ENCODE measurements at places on chromosomes 11 and 22. TPM values are rescaled to one million over a fixed set of nuclear protein-coding genes. Genes with fewer than 3 reads are reported as not detected.

The PKP3 gene
- 2.9 TPM for total RNA-seq

DNA sequence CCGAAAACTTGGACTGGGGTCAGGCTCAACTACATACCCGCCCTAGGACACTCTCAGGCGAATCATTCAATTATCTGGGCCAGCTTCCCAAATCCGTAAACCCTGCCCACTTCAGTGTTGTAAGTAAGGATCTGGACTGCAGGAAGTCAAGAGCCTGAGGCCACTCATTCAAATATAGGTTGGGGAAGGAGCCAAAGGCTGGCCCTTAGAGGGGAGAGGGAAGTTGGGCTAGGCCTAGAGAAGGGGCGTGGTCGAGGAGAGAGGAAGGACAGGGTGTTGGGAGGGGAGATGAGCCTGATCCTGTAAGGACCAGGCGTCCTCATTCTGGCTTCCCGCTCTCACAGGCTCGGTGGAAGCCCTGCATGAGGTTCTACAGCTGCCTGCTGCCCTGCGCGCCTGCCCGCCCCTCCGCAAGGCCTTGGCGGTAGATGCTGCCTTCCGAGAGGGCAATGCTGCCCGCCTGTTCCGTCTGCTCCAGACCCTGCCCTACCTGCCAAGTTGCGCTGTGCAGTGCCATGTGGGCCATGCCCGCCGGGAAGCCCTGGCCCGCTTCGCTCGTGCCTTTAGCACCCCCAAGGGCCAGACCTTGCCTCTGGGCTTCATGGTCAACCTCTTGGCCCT lies 3.0 kb downstream of the SAC3D1 start:
- peak overlapping the region; percentile 64 for H3K27ac ChIP-seq
- peaks cover 27% of the 10 kb centered on the region for H3K4me1 ChIP-seq
- H3K36me3 ChIP-seq = peaks cover 7% of the 10 kb centered on the region
- DNase-seq = peak; percentile 55
- no peaks in the 10 kb centered on the region for H3K27me3 ChIP-seq
- H3K4me3 ChIP-seq = peak overlapping the region; percentile 23

GRCh38 chr11:133498969-133499368 lies 33.3 kb downstream of the OPCML start:
- H3K4me1 ChIP-seq = no peaks in the 10 kb centered on the region
- H3K4me3 ChIP-seq = no peak overlapping the region
- peaks cover 2% of the 10 kb centered on the region for H3K27me3 ChIP-seq
- no peaks in the 10 kb centered on the region for H3K36me3 ChIP-seq
- H3K27ac ChIP-seq = no peak overlapping the region

DNA sequence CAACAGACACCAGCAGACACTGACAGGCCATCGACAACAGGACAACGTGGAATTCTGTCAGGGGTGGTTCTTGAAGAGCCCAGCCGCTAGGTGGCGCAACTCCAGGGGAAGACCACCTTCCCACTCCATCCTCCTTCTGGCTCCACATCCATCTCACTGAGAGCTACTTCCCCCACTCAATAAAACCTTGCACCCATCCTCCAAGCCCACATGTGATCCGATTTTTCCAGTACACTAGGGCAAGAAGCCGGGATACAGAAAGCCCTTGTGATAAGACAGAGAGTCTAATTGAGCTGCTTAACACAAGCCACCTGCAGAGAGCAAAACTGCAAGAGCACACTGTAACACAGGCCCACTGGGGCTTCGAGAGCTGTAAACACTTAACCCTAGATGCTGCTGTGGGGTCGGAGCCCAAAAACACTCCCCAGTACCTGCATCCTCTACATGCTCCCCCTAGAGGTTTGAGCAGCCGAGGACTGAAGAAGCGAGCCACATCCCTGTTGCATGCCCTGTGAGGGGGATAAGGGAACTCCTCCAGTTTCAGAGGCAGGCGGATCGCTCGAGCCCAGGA lies 11.5 kb upstream of the RAB39A start:
- H3K4me3 ChIP-seq = no peak overlapping the region
- no peaks in the 10 kb centered on the region for H3K4me1 ChIP-seq
- no peak for DNase-seq
- H3K27me3 ChIP-seq = peaks cover 8% of the 10 kb centered on the region
- H3K36me3 ChIP-seq = no peaks in the 10 kb centered on the region

- H3K36me3 ChIP-seq = no peaks in the 10 kb centered on the region
- no peak overlapping the region for H3K4me3 ChIP-seq
- no peak for DNase-seq
- peaks cover 13% of the 10 kb centered on the region for H3K4me1 ChIP-seq
These were observed 1.4 kb upstream of the SOX6 start for GRCh38 chr11:16357775-16358174.

- H3K36me3 ChIP-seq = peaks cover 21% of the 10 kb centered on the region
- H3K27me3 ChIP-seq = no peaks in the 10 kb centered on the region
- H3K27ac ChIP-seq = no peak overlapping the region
These were observed 6.4 kb upstream of the ATG16L2 start for GRCh38 chr11:72807792-72808191.

The WNT11 gene
- total RNA-seq = not detected

- peaks cover 23% of the 10 kb centered on the region for H3K4me1 ChIP-seq
- peak overlapping the region; percentile 84 for H3K27ac ChIP-seq
- H3K27me3 ChIP-seq = no peaks in the 10 kb centered on the region
- no peak overlapping the region for H3K4me3 ChIP-seq
These were observed 32.9 kb downstream of the PPIL2 start for GRCh38 chr22:21698430-21699329.

The CSTF3 gene
- 35.9 TPM for total RNA-seq

- H3K36me3 ChIP-seq = peaks cover 38% of the 10 kb centered on the region
- no peak for DNase-seq
- H3K4me1 ChIP-seq = peaks cover 59% of the 10 kb centered on the region
These were observed 866 bp downstream of the MED17 start for GRCh38 chr11:93784935-93785360.

DNA sequence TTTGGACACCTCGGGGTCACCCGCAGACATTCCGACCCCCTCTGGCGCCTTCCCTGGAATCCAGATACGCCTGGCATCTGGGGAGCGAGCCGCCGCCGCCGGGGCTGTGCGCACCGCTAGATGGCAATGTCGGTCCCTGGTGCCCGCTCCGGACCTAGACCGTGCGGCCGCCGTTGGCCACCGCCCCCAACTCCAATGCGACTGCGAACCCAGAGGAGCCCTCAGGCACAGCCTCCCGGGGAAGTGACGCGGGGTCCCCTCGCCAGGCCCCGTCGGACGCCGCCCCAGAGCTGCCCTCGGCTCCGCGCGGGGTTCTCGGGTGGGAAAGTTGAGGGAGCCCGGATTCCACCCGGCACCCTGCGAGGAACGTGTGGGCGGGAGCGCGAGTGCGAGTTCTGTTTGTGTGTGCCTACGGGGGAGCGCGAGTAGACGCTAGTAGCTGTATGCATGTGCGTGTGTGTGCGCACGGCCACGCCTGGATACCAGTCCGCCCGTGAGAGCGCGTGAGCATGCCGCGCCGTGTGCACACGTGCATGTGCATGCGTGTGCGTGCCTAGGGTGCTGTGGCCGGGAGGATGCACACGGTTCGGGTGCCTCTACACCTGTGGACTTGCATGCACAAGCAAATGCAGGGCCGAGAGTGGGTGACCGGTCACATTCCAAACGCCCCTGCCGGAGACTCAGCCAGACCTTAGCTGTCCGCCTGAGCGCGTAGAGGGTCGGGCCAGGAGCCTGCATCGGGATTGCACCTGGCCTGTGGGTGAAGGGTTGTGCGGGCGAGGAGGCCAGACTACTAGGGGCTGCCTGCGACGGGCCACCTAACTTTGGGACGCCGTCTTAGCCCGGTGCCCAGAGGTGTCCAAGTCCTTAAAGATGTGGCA lies 1.9 kb downstream of the CHRM4 start:
- peak overlapping the region; percentile 80 for H3K4me3 ChIP-seq
- H3K27me3 ChIP-seq = peaks cover 23% of the 10 kb centered on the region
- peaks cover 32% of the 10 kb centered on the region for H3K4me1 ChIP-seq
- H3K27ac ChIP-seq = no peak overlapping the region
- no peaks in the 10 kb centered on the region for H3K36me3 ChIP-seq

GRCh38 chr11:68503792-68504191 lies 43.2 kb downstream of the PPP6R3 start:
- DNase-seq = no peak
- H3K36me3 ChIP-seq = no peaks in the 10 kb centered on the region
- H3K27ac ChIP-seq = no peak overlapping the region
- H3K4me3 ChIP-seq = no peak overlapping the region

- no peaks in the 10 kb centered on the region for H3K36me3 ChIP-seq
- H3K4me3 ChIP-seq = no peak overlapping the region
- H3K27ac ChIP-seq = no peak overlapping the region
- H3K27me3 ChIP-seq = no peaks in the 10 kb centered on the region
- no peaks in the 10 kb centered on the region for H3K4me1 ChIP-seq
These were observed 93.7 kb downstream of the JRKL start for GRCh38 chr11:96483374-96483955.

DNA sequence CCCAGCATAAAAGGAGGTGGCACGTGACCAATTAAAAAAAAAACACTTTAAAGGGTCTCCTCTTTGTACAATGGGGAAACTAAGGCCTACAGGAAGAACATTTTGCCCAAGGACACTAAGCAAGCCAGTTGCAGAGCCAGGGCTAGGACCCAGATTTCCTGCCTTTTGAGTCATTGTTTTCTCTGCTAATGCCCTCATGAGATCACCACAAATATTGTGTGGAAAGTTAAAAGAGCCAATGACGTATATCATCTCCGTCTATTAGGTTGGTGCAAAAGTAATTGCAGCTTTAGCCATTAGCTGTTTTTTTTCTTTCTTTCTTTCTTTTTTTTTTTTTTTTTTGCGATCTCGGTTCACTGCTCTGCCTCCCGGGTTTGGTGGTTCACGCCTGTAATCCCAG lies 24.1 kb upstream of the LRRC32 start:
- peaks cover 35% of the 10 kb centered on the region for H3K4me1 ChIP-seq
- no peak overlapping the region for H3K27ac ChIP-seq
- no peaks in the 10 kb centered on the region for H3K36me3 ChIP-seq

GRCh38 chr22:39820256-39820655 lies 73.3 kb downstream of the ENTHD1 start:
- H3K27ac ChIP-seq = peak overlapping the region; percentile 34
- H3K36me3 ChIP-seq = no peaks in the 10 kb centered on the region
- H3K27me3 ChIP-seq = peaks cover 4% of the 10 kb centered on the region
- peaks cover 35% of the 10 kb centered on the region for H3K4me1 ChIP-seq

The DEUP1 gene
- total RNA-seq = not detected

GRCh38 chr11:73281796-73282660 lies 9.9 kb downstream of the P2RY6 start:
- H3K27me3 ChIP-seq = peaks cover 2% of the 10 kb centered on the region
- DNase-seq = no peak
- no peaks in the 10 kb centered on the region for H3K36me3 ChIP-seq
- no peaks in the 10 kb centered on the region for H3K4me1 ChIP-seq
- no peak overlapping the region for H3K27ac ChIP-seq
- H3K4me3 ChIP-seq = no peak overlapping the region

DNA sequence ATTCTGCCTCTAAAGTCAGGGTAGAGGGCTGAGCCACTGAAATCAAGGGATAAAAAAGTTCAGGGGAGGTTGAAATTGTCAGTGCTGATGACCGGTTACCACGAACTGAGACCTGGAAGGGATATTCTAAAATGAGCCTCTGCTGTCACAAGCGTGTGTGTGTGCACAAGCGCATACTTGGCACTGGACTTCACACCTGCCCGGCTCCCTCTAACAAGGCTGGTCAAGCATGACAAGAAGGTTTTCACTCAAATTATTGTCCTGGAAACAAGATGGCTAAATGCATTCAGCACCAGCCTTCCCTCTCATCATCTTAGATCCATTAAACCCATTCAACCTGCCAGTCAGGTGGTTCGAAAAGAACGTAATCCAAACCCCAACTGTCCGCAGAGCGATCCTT lies 54.8 kb upstream of the CECR2 start:
- H3K4me3 ChIP-seq = no peak overlapping the region
- peaks cover 3% of the 10 kb centered on the region for H3K27me3 ChIP-seq
- peaks cover 11% of the 10 kb centered on the region for H3K36me3 ChIP-seq
- H3K27ac ChIP-seq = no peak overlapping the region
- DNase-seq = no peak

The SVIP gene
- total RNA-seq = 10.8 TPM

DNA sequence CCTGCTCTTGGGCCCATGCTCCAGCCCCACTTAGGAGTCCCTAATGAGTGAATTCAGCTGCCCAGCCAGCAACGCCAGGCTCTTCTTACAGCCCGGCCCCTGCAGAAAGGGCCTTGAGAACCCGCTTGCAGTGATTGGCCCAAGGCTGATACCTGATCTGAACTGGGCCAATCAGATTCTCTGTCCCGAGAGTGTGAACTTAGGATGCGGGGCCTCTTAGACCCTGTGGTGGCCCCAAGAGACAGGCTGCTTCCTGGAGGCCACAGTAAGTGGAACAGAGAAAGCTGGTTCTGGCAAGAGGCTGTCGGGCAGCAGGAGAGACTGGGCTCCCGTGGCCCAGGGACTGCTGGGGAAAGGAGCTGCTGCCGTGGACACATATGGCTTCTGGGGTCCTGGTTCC lies 11.5 kb downstream of the VSTM5 start:
- DNase-seq = no peak
- peaks cover 21% of the 10 kb centered on the region for H3K4me1 ChIP-seq
- no peaks in the 10 kb centered on the region for H3K36me3 ChIP-seq
- no peak overlapping the region for H3K4me3 ChIP-seq

DNA sequence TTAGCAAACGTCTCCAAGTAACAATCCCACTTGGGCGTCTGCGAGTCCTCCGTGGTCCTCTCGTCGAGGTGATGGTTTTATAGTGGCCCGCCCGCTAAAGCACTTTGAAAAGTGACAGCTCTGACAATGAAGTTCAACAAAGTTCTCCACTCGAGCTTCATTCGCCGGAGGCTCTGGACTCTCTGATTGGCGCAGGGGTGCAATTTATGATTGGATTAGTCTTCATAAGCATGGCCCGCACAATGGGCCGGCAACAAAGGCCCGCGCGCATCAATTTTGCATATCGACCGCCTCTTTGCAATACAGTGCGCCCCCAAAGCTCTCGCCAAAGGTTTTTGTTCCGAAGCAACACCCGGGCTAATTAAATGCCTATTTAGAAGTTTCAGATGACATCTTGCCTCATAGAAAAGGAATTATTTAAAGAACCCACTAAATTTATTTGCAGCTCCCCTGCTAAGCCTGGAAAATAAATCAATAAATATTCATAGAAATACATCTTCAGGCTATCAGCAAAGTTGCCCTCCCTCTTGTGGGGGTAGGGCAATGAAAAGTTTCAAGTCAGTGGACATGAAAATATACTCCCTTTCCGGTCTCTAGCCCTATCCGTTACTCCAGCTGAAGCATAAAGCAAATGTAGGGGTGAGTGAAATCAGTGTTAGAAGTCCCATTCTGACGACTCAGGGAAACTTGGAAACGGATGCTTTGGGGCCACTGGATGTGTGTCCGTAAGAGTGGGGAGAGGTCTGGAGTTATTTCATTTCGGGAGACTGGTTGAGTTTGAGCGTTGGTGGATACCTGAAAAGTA lies at the start of gene DBX1:
Gene DBX1, minus strand, starts transcription at position 51 of the 805 bp plus-strand sequence. CDS start 151 bp downstream, outside the sequence.
- peaks cover 75% of the 10 kb centered on the region for H3K27me3 ChIP-seq
- H3K4me3 ChIP-seq = no peak within 1 kb of the TSS
- peaks cover 23% of the 10 kb centered on the region for H3K36me3 ChIP-seq
- peaks cover 18% of the 10 kb centered on the region for H3K4me1 ChIP-seq

Measured in HFFc6 (cell line).